ENCODE measurements at places on chromosomes 1 and 21.

DNA sequence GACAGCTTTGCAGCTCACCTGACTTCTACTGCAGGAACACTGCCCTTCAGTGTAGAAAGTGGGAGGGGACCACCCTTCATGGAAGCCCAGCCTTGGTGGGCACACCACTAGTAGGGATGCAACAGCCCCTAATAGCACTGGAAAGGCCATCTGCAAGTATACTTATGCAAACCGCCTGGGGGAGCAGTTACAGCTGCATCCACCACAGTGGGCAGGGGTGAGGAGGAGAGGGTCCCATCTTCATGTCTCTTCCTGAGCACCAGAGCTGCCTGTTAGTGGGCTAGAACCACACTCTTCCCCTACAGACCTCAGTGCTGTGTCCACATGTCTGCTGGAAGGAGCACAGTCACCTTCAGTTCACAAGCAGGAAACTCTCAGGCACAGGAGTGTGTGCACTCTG is 66.2 kb upstream of the LHX8 start:
- no peak for DNase-seq

- no peak for DNase-seq
These were observed 11.4 kb upstream of the MNDA start for GRCh38 chr1:158819461-158820443.

DNA sequence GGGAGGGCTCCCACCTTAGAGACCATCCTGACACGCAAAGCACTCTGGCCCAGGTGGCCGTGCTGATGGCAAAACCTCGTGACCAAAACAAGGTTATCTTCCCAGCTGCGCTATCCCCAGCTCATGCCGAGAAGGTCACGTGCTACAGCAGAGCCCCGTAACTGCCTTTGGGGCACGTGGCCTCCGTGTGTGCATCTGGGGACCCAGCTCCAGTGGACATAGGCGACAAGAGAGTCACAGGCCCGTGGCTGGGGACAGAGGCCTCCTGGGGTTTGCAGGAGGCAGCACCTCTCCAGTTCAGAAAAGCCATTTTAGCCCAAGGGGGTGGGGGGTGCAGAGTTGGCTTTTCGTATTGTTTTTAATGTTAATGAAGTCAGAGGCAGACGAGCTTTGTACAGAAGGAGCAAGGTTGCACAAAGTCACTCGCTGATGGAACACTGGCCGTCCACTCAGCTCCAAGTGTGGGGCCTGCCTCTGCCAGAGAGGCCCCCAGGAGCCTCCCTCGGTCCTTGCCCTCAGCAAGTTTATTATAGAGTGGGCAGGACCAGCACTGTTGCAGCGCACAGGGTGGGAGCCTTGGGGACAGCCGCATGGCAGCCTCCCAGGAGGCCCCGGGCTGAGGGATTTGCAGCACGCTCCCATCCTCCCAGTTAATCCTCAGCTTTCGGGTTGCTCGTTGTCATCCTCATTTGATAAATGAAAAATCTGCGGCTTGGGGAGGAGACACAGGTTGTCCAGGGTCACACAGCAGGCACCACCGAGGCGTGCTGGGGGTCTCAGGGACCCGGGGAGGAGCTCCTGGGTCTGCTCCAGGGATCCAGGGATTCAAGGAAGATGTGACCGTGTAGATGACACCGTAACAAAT is 8.0 kb upstream of the PDE9A start:
- DNase-seq = no peak

- DNase-seq = no peak
These were observed 1157.3 kb downstream of the PLA2G4A start for GRCh38 chr1:187985897-187986654.

GRCh38 chr1:118158924-118159323 is 26.1 kb downstream of the SPAG17 start:
- peak; percentile 96 for DNase-seq

DNA sequence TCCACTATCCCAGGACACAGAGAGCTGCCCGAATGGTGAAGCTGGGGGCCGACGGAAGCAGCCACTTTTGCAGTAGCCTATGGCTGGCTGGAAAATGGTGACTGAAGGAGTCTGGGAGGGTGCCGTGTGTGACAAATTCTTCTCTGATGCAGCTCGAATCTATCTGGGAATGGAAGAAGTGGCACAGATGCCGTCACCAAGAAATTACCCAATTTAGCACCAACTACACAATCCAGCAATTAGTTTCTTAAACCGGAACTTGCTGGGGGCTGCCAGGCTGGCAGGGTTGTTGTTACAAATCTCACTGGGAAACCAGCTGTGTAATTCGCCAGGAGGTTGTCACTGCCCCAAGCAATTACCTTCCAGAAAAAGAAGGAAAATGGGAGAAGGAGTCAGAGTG is 18.0 kb downstream of the DLGAP3 start:
- no peak for DNase-seq

DNA sequence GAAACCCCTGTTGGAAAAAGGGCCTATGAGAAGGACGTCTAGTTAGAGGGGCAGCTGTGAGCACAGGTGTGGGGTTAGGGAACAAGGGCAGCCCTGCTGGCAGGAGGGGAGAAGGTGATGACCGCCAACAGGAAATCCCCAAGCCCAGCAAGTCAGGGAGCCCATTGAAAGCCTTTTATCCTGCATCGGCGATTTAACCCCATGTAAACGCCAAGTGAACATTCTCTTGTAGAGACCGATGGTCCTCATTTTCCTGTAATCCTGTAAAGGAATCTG is 1.1 kb upstream of the BSND start:
- DNase-seq = no peak

DNA sequence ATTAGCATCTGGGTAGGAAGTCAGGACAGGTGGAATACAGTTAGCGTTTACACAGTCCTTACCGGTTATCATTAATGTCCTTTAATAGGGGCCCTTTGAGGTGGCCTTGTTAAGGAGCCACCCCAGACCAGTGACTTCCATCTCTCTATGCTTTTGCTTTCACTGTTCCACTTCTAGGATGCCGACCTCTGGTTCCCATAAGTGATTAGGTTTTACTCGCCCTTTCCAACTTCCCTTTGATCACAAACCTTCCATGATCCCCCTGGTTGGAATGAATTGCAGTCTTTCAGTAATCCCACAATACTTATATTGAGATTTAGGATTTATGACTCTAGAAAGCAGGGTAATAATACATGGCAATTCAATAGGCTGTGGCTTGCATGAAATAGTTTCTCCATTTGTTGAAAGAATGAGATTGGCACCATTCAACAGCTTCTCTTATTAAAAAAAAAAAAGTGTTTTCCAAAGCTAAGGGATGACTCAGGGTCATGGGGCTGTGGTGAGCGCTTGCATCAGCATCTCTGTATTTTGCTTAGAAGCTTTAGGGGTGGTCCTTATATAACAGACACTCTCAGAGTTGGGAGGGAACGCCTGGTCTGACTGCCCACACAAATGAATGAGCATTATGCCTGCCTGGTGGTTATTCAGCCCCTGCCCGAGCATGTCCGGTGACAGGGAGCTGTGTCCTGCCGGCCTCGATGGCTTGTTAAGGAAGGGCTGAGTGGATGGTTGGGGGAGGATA is 110.5 kb downstream of the CNIH3 start:
- DNase-seq = peak; percentile 93

- no peak for DNase-seq
These were observed 56.0 kb upstream of the ABCG1 start for GRCh38 chr21:42162831-42163510.

GRCh38 chr21:39727401-39728120 is 17.4 kb upstream of the IGSF5 start:
- DNase-seq = no peak

GRCh38 chr1:210586771-210587170 is 258.1 kb downstream of the HHAT start:
- no peak for DNase-seq

DNA sequence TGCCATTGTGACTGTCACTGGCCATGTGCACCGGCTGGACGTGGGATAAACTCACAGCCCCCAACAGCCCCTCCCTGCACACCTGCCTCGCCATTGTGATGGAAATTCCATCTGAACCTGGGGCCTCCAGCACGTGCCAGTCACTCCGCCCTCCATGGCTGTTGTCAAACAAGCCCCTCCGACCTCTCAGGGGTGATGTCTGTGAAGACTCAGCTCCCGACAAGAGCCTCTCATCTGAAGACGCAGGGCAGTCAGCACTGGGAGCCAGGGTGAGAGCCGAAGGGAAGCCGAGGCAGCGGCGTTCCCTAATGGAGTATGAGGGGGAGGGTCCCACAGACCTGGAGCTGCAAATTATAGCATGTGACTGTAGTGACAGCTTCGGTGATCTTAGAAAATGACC is 1.4 kb upstream of the KRTAP10-2 start:
- no peak for DNase-seq

GRCh38 chr21:45640888-45641479 is 2.5 kb upstream of the PCBP3 start:
- peak; percentile 56 for DNase-seq

- no peak for DNase-seq
These were observed 25.7 kb upstream of the LDLRAP1 start for GRCh38 chr1:25517476-25518394.

- no peak for DNase-seq
These were observed 30.5 kb upstream of the PIK3CD start for GRCh38 chr1:9621032-9621431.

DNA sequence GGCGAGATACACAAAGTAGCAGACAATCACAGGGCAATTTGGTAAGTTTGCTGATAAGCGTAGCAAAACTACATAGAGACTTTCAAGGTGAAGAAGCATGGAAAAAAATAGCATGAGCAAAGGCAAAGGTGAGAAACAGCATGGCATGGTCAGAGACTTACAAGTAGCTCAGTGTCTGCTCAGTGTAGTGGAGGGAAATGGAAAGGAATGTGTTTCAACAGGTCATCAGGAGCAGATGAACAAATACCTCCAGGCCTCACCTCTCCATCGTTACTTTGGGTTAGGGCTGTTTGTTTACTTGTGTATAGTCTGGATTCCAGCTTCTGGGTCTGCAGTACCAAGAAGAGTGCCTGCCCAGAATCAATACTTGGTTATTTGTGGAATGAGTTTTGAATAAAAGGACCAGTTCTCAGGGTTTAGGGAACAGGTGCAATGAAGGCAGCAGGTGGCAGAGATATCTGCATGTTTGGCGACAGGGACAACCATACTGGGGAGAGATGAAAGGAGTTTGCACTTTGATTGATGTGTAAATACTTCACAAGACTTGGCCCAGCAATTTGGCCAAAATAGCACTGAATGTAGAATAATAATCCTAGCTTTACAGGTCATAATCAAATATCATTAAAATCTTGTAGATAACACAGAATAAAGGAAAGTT is 97.0 kb upstream of the FGGY start:
- DNase-seq = no peak

DNA sequence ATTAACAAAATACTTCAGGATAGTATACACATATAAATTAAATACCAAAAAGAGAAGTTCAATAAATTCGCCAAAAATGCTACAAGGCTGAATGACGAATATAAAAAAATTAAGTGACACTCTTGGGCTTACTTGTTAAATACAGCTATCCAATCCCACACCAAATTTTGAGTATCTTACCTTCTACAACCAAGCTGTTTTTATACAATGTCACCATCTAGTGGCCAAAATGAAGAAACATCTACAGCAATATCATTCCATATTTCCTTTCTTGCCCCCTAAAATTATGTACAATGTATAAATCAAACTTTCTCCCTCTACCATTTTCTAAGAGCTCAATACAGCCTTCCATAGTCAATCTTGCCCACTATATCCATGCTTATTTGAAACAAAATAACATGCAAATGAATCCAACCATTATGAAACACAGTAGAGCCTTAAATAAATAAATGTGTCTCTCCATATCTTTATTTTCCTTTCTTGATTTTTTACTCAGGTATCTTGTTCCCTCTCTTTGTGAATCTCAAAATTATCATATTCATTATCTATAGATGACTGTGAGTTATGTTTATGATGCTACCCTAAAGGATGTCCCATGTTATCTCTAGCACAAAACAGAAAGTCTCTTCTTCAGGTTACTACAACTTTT is 86.3 kb downstream of the ACBD6 start:
- DNase-seq = peak; percentile 27

GRCh38 chr21:41751611-41752011 is 15.2 kb downstream of the RIPK4 start:
- DNase-seq = no peak

- no peak for DNase-seq
These were observed 258.8 kb downstream of the PLPP3 start for GRCh38 chr1:56320464-56321149.

GRCh38 chr1:198220428-198220827 is 63.6 kb downstream of the NEK7 start:
- peak; percentile 72 for DNase-seq

GRCh38 chr1:228219962-228220780 is 12.3 kb downstream of the OBSCN start:
- no peak for DNase-seq

DNA sequence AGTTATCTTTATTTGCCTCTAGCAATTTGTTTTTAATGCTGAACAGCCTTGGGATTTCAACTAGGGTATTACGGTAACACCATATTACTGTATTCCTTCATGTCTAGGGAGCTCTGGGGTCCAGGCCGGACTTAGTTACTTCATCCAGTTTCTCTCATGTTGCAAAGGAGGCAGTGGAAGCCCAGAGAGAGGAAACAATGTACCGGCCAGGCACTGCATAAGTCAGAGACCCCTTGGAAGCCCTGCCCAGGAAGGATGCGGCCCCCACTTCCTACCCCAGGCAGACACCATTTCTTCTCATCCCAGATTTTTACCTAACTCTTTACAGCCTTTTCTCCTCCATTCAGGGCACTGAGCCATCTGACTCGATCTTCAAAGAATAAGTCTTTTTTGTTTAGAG is 32.5 kb downstream of the TRABD2B start:
- no peak for DNase-seq

- no peak for DNase-seq
These were observed 119.0 kb upstream of the DPT start for GRCh38 chr1:168848051-168848450.

DNA sequence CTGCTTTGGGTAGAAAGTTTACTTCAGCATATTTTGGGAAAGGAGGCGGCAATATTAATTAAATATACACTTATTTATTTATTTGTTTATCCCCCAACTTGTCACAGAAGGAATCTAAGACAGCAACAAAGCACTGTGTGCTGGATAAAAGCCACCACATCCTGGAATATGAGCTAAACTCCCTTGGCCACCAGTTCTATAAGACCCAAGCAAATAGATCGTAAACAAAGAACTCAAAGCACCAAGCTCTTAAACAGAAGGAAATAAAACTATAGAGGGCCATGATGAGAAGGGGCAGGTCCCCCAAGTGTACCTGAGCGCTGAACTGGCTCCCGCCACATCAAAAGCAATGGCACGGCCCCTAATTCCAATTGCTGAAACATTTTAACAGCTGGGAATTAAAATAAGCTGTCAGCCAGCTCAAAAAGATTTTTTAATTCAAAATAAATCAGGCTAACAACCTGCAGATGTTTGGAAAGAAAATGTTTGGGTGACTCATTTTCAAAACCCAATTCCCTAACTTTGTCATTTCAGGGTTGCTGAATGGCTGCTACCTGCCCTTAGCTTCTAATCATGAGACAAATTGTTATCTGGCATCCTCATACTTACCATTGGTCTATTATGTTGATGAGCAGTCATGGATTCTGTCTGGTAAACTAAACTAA is 127.1 kb downstream of the SLC30A10 start:
- no peak for DNase-seq

- DNase-seq = peak; percentile 80
These were observed 47.4 kb upstream of the USP25 start for GRCh38 chr21:15682186-15682895.

Data from fibroblast of skin of right quadriceps (primary cell).